ENCODE measurements at places on chromosomes 3 and 15.

DNA sequence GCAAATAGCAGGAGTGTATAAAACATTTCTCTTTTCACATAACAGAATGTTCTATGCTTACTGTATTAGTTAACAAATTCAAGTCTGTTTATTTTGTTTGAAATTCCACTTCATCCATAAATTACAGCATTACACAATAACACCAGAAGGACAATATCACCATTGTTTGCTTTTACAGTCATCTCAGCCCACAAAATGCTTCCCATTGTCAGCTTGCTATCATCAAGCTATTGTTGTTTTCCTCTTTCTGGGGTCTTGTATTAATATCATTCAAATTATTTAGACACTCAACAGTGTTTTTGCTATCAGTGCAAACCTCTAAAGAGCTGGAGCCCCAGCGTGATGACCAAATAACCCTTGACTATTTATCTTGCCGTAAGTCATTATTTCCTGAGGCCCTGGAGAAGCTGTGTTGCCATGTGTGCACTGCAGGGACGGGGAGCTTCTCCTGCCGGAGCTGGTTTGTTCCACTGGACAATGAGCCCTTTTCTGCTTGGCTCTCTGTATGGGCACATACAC, 1.1 kb downstream of the SAMMSON start:
- no peak for DNase-seq

DNA sequence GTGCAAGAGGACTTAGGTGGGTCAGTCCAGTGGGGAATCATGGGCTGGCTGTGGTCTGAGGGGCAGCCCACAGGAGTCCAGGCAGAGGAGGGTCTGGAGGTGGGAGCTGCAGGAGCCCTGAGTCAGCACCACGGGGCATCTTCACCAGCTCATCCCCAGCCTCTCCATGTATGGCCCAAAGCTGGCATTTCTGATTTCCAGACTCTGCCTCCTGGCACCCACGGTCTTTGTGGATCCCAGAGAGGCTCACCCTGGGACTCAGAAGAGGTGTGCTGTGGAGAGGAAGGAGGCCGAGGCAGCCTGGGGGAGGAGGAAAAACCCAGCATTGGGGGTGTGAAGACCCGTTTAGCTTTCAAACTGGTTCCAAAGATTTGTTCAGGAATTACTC, 64.5 kb upstream of the KLF13 start:
- no peak for DNase-seq

- no peak for DNase-seq
These were observed 181.9 kb upstream of the TTC14 start for GRCh38 chr3:180420016-180420415.

DNA sequence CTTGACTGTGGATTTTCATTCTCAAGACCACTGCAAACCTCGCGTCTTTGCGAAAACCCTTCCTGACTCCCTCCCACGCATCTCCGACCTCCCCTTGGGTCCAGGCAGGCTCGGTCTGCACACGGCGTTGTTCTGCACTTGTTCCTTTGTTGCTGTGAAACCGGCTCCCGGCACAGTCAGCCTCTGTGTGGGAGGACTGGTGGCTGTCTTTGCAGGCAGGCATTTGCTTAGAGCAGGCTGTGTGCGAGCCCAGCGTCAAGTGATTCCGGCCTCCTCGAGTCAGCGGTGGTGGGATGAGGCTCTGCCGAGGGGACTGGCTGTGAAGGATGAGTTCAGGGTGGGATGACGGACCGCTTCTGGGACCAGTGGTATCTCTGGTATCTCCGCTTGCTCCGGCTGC, 102.6 kb upstream of the ROPN1 start:
- DNase-seq, result no peak

DNA sequence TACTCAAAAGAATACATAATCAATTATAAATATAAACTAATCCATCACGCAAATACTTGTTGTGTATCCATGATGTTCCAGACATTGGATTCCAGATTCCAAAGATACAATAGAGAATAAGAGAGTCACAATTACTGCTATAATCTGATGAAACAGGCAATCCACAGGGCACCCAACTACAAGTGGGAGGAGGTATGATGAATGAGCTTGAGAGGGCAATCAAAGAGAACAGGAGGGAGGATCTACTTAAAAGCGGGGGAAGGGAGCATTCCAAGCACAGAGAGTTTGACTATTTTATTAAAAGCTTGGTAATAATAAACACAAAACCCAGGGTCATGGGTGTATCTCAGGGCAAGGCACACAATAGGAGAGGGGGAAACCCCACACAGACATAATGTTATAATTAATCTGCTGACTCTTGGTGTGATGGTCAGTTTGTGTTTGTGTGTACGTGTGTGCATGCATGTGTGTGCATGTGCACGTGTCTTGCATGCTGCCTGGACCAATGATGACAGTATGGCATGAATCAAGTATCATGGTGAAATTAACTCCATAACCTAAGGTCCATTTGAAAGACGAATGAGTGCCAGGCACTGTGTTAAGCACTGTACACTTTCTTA, 325.4 kb upstream of the WNT5A start:
- DNase-seq, result no peak

DNA sequence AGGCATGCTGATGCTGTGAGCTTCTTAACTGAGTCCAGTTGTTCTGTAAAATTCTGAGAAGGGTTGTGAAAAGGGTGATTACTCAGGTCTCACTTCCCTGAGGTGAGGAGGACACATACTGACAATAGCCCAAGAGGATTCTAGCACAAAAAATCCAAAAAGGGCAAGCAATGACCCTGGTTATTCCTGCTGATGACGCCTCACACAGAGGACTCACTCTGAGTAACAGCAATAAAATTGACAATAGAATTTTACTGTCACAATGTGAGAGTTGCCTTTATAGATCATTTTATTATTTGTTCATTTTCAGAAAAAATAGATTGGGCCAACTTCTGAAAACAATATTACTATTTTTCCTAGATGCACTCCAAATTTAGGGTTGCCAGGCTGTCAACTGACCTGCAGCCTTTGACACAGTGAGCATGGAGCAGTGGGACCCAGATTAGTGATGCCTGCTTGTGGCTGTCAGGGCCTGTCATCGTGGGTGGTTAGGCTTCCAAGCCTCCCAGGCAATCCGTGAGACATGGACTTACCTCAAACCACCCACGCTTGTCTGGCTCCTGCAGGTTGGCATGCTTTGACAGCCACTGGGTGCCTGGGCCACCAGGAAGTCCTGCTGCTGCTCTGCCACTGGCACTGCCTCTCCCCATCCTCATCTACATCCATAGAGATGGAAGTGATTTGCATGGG, 396.0 kb upstream of the THBS1 start:
- DNase-seq, result no peak

- DNase-seq, result no peak
These were observed 33.6 kb downstream of the MCTP2 start for GRCh38 chr15:94265009-94265408.

DNA sequence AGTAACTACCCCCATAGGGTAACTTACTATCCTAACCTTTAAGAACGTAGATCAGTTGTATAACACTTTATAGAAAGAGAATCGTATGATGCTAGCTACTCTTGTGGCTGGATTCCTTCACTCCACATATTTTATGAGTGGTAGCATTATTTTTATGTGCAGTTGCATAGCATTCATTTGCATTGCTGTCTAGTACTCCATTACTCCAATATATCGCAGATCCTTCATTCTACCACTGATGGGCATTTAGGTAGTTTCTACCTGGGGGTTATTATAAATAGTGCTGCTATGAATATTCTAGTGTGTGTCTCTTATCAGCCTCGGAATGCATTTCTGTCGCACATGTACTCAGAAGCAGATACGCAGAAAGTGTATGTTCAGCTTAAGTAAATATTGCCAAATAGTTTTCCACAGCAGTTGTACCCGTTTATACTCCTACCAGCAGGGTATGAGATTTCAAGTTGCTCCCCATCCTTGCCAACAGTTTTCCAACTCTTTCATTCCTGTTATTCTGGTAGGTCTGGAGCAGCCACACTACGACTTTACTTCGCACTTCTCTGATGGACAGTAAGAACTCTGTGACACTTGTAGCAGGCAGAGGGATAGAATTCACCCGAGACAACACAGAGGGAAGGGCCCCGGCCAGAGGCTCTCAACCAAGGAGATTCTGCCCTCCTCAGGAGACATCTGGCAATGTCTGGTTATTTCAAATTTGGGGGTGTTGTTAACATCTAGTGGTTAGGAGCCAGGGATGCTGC, 9.8 kb upstream of the VGLL4 start:
- no peak for DNase-seq

DNA sequence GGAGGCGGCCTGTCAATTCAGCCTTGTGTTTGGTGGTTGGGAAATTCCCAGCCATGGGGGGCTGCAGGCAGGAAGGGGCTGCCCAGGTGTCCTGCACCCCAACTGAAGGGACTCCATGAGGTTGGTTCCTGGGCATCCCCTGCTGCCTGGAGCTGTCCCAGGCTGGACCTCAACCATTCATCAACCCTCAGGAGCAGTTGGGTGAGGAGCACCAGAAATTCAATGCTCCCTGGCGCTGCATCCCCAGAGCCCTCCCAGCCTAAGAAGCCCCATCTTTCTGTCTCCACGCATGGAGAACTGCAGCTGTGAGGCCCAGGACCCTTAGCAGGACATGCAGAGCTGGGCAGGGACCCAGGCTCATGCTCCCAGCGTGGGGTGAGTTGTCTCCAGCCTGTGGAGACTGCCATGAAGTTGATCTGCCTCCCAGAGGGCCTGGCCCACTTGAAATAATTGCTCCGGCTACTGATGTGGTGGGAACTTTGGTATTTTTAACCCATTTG, 8.0 kb upstream of the SEMA3B start:
- DNase-seq, result no peak

GRCh38 chr3:152126260-152126659, 142.5 kb upstream of the MBNL1 start:
- DNase-seq, result no peak

DNA sequence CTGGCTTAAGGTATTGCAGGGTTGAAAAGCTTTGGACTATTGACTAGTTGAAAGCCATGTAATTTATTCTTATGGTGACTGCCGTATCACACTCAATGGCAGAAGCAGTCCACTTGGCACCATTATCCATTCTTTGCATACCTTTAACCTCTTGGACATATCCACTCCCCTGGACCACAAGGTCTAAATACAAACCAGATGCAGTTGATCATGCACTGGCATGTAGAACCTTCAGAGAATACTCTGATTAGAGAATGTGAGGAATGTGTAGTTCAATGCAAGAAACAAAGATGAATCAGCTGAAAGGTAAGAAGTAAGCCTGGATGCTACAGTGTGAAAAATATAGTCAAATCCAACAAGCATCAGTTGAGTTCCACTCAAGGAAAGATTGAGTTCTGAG, 93.1 kb downstream of the FRMD5 start:
- DNase-seq, result peak; percentile 48

- no peak for DNase-seq
These were observed 5.1 kb downstream of the HEMK1 start for GRCh38 chr3:50574444-50574831.

DNA sequence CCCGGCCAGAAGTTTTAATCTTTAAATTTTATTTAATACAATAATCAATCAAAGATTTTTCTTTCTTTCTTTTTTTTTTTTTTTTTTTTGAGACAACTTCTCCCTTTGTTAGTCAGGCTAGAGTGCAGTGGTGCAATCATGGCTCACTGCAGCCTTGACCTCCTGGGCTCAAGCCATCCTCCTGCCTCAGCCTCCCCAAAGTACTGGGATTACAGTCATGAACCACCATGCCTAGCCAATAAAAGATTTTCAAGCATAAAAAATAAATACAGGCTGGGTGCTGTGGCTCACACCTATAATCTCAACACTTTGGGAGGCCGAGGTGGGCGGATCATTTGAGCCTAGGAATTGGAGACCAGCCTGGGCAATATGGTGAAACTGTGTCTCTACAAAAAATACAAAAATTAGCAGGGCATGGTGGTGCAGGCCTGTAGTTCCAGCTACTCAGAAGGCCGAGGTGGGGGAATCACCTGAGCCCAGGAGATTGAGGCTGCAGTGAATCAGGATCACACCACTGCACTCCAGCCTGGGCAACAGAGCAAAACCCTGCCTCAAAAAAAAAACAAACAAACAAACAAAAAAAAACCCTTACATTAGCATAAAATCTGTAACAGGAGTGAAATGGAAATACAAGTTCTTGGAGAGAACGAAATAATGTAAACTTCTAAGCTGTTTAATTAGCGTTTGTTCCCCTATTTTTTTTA, 29.1 kb upstream of the SRP14 start:
- DNase-seq, result no peak

GRCh38 chr3:152146461-152146860, 122.3 kb upstream of the MBNL1 start:
- no peak for DNase-seq

DNA sequence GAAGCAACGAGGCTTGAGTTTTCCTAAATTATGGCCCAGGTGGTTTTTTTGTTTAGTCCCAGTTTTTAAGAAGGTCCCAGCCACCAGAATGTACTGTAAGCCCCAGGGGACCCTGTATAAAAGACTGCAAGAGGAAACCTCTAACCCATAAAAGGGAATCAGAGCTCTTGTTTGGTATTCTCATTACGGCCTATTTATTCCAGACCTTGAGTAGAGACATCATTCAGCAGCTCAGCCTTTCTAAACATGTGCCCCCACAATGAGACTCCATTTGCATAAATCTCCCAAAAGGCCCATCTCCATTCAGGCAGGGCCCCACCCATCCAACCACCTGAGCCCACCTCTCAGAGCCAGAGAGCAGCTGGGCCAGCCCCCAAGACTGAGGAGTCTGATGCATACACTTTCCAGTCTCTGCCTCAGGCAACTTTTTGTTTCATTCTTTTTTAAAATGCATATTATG, 25.7 kb downstream of the ZDHHC3 start:
- no peak for DNase-seq

- no peak for DNase-seq
These were observed 405.9 kb upstream of the TBL1XR1 start for GRCh38 chr3:177603148-177603603.

- no peak for DNase-seq
These were observed 1.6 kb downstream of the WDR72 start for GRCh38 chr15:53757906-53758305.

DNA sequence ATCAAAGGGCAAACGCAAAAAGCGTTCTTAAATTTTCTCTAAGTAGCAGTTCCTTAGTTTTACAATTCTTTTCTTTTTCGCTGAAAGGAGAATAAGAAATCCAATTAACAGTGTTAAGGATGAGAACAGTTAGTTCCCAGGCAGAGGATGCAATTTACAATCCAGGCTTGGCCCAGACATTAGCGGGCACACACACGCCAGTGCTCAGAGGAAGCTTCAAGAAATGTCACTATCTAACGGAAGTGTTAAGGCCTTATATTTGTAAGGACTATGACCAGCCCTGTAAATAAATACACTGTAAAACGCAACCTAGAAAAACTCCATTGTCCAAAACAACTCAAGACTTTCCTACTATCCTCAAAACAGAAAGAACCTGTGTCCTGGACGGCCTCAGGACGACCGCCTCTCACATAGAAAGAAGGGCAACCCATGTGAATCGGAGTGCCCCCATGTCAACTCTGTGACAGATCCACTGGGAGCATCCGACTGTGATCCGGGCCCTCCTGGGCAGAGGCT, 1.3 kb downstream of the ACAP2 start:
- DNase-seq, result no peak

DNA sequence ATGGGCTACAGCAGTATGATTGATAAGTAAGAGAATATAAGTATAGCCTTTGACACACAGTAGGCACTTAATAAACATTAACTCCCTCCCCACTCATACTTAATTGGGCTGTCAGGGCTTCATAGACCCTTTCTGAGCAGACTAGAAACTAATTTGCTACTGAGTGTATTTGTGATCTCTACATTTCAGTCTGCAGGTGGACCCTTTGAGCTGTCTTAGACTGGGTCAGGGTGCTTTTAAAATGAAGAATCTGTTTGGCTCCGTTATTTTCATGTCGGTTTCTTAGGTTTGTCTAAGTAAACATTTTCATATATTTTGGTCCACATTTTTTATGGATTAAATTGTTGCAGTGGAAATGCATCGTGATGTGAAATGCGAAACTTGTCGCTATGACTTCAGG, 50.3 kb upstream of the SELENOK start:
- DNase-seq, result no peak

- DNase-seq, result no peak
These were observed 217.3 kb downstream of the TBC1D2B start for GRCh38 chr15:77860071-77860691.
